ENCODE measurements at places on chromosomes 11 and 22.

DNA sequence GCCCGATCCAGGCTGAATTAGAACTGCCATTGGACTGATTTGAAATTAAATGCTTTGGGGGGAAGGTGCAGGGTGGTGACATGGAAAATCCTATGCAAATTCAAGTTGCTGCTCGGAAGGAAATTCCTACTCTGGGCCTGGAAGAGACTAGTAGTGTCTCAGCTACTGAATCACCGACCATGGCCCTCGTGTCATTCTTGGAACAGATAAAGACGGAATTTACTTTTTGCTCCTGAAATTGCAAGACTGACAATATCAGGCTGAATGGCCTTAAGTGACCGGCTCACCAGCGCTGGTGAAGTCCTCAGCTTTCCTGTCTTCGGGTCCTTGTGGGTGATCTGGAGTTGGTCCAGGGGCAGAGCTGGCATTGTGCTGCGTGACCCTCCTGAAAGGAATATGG lies 6.1 kb downstream of the ASCC2 start:
- DNase-seq: no peak

- DNase-seq: no peak
Measured at GRCh38 chr11:134293119-134294113, 17.2 kb downstream of the GLB1L3 start.

- DNase-seq: no peak
Measured at GRCh38 chr11:3220101-3220500, 1.5 kb upstream of the MRGPRG start.

DNA sequence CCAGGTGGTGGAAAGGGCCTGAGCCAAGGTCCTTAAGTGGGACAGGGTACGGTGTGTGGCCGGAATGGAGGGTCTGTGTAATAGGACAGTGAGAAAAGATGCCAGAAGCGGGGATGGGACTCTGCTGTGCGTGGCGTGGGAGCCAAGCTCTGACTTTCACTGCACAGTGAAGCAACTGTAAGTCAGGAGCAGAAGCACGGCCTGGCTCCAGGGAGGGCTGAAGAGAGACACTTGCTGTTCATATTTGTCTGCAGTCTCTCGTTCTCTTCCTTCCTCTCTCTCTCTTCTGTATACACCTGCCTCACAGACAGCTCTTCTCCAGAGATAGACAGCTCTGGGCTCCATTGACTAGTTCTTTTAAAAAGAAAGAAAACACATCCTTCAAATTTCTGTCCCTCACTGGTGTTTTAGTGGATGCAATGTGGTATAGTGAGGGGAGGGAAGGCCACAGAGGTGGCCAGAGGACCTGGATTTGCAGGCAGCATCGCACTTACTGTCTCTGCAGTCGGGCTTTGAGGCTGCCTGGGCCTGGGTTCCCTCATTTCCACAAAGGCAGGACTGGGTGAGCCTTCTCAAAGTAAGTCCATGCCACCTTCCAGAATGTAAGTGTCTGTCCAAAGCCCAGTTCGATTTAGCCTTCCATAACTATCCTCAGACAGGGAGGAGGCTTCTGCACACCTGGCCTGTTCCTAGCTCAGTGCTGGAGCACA lies 2.1 kb downstream of the IL17RA start:
- DNase-seq: no peak

GRCh38 chr11:132607575-132607974 lies 924.7 kb downstream of the OPCML start:
- no peak for DNase-seq

GRCh38 chr11:86158704-86159580 lies 85.6 kb upstream of the EED start:
- DNase-seq: no peak

- DNase-seq: peak; percentile 42
Measured at GRCh38 chr11:94767701-94768601, at the start of gene AMOTL1. Gene AMOTL1, plus strand, starts transcription at chr11:94768356. Its CDS starts 156 bp downstream, at chr11:94768512.

DNA sequence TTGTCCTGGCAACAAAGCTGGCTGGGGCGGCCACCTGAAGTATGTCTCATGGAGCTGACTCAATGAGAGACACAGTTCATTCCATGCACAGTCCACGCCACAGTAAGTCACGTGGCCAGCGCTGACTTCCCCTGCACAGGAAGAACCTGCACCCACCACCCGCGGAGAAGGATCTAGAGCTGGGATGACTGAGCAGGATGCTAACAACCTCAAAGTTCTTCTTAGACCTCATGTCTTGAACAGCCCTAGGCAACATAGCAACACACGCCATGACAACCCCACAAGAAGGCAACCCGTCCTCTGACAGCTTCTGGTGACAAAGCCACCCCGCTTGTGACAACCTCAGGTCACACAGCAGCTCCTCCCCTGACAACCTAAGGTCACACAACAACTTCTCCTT lies 76.9 kb upstream of the B3GAT1 start:
- DNase-seq: no peak

DNA sequence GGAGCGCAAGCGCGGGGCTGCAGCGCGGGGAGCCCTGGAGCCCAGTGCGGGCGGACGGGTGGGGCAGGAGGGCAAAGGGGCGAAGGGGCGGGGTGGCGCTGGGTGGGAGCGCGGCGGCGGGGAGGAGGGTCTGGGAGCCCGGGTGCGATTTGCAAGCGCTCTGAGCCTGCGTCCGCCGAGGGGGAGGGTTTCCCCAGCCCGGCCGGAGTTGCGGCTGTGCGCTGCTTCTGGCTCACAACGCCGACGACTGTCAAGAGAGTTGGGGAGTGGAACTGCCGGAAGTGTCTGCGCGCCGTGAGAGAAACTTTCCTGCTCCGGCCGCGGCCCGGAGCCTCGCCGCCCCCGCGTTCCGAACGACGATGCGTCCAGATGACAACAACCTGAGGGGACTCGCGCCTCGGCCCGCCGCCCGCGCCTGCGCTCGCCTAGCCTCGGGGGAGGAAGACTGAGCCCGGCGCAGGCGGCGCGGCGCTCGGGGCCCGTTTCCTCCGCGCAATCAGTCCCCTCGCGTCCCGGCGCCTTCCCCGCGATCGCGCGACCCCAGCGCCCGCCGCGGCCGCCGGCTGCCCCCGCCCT lies at the start of gene ARHGAP42:
TSS of gene ARHGAP42 (plus strand) at position 235 of the 576 bp plus-strand sequence. CDS start 391 bp downstream, outside the sequence.
- DNase-seq: no peak

- no peak for DNase-seq
Measured at GRCh38 chr22:47816121-47816862, 1053.8 kb downstream of the TBC1D22A start.

- no peak for DNase-seq
Measured at GRCh38 chr11:58771458-58771855, 39.7 kb upstream of the GLYAT start.

DNA sequence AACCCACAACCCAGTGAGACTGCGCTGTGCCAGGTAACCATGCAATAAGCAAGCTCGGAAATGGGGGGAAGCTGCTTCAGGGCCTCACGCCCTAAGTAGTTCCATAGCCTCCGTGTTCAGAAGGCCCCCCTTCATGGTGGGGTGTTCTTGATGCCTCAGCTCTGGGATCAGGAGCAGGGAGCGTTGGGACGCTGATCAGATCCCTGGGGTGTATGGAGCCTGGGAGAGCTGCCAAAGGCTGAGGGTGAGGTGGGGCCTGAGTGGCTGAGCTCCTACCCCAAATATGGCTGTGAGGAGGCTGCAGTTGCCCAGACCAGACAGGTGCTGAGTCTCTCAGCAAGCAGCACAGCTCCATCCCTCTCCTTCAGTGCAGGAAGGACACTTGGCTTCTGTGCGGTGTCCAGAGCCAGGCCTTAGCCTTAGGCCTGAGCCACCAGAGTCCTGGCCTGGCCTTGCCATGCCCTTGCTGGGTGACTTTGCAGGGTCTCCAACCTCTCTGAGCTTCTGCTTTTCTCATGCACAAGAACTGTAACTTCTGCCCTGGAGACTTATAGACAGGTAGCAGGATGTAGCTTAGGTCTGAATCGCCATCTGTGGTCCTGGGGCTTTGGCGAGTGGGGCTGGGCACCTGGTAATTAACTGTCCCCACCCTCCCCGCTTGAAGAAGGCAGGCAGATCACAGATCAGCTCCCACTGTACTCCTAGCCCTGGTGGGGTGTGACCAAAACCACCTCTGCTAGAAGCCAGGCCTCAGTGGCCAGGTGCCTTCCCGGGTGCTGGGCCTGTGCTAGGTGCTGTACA lies 5.3 kb downstream of the MMP11 start:
- no peak for DNase-seq

GRCh38 chr11:74684661-74685060 lies 46.6 kb downstream of the CHRDL2 start:
- DNase-seq: no peak

- no peak for DNase-seq
Measured at GRCh38 chr22:32562916-32563315, 88.3 kb downstream of the FBXO7 start.

- DNase-seq: no peak
Measured at GRCh38 chr11:13160346-13160745, 117.2 kb upstream of the BMAL1 start.

DNA sequence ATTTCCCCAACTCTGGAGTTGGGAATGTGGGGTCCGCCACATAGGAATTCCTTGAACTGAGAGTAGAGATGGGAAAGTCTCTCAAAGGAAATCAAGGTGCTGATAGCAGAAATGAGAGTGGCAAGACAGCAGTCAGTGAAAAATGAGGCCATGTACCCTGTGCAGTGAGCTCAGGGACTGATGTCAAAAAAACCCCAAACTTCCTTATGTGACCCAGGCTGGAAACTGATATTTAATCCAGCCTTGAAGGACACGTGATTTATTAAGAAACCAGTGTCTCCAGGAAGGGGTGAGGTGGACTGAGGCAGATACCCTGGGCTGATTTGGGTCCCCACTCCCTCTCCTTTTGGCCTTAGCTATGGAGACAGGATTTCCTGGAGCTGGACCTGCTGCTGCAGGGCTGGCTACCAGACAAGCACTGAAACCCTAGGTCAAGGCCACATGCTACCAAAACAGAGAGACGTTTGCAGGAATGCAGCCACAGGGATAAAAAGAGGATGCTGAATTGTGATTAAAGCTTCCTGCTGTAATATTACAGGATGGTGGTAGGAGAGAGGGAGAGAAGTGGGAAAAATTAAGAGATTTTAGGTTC lies 25.3 kb upstream of the FCHSD2 start:
- no peak for DNase-seq

GRCh38 chr22:41598081-41598480 lies 8.4 kb upstream of the PMM1 start:
- DNase-seq: no peak

- no peak for DNase-seq
Measured at GRCh38 chr11:64566915-64567891, 23.8 kb upstream of the SLC22A12 start.
